ENCODE measurements at places on chromosomes 5 and 9.

- no peak for DNase-seq
Observed at GRCh38 chr9:107263289-107263688, 19.8 kb upstream of the RAD23B start.

DNA sequence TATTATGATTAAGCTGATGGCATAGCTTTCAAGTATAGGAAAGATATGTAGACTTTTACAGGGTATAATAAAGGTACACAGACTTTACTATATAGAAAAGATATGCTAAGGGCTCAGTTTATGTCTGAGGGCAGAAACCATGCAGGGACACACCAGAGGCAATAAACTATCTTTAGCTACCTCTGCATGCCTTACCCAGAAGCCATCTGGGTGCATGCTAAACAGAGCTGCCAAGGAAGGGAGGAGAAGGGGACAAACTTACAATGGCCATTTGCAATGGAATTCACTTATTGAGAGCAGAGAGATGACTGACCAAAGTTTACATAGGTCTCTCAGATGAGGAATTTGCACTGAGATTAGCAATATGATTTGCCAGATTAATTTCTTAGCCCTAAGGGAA lies 143.1 kb upstream of the NR4A3 start:
- no peak for DNase-seq

GRCh38 chr5:137815202-137815990 lies 52.3 kb upstream of the MYOT start:
- no peak for DNase-seq

DNA sequence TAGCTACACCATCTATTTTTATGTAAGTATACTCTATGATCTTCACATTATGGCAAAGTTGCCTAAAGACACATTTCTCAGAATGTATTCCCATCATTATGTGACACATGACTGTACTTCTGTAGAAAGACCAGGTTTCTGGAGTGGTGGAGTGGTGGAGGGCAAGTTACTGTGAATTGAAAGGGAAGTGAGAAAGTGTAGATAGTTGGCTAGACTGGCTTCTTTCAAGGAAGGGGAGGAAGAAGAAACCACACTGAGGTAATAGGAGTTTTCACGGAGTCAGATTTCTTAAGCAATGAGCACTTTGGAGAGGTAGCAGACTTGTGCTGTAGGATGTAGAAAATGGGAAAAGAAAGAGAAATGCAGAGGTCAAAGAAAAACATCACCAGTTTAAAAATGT lies 50.9 kb upstream of the EQTN start:
- no peak for DNase-seq

- DNase-seq = no peak
Observed at GRCh38 chr9:73026375-73026774, 73.5 kb upstream of the ALDH1A1 start.

DNA sequence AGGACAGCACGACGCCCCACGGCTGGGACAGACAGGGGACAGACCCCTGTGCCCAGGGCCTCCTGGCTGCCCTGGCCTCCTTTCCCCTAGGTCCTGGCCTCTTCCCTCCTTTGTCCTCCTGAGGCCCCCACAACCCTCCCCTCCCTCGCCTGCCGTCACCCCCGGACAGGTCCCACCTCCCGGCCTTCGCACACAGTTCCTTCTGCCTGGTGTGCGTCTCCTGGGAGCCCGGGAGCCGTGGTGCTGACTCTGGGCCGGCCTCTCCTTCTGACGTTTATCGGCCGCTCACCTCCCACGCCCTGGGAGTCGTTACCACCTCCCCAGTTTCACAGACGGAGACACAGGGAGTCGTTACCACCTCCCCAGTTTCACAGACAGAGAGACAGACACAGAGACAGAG lies 25.1 kb upstream of the NOTCH1 start:
- no peak for DNase-seq

DNA sequence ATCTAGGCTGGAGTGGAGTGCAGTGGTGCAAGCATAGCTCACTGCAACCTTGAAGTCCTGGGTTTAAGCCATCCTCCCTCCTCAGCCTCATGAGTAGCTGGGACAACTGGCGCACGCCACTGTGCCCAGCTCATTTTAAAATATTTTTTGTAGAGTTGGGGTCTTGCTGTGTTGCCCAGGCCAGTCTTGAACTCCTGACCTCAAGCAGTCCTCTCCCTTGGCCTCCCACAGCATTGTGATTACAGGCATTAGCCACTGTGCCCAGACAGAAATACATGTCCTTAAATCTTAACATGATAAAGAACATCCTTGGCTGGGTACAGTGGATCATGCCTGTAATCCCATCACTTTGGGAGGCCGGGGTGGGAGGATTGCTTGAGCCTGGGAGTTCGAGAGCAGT lies 6.7 kb downstream of the ZNF483 start:
- no peak for DNase-seq

GRCh38 chr9:136754059-136754572 lies 3.9 kb downstream of the LCN8 start:
- no peak for DNase-seq

- peak; percentile 26 for DNase-seq
Observed at GRCh38 chr9:78713614-78714405, 416.9 kb downstream of the PSAT1 start.

DNA sequence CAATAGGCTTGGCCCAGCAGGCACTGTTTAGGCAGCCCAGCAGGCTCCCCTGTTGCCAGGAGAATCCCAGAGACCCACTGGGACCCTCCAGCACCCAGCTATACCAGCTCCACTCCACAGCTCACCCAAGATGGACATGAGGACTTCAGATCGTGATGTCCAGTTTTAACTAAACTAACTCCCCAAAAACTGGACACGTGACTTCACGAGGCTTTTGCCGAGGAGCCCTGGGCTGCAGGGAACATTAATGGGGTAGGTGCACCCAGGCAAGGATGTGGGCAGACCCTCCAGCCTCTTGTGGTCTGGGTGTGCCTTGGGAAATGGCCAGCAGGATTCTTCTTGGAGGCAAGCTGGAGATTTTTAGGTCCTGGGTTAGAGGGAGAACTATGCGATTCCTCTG lies 8.9 kb upstream of the NKD2 start:
- DNase-seq = no peak

DNA sequence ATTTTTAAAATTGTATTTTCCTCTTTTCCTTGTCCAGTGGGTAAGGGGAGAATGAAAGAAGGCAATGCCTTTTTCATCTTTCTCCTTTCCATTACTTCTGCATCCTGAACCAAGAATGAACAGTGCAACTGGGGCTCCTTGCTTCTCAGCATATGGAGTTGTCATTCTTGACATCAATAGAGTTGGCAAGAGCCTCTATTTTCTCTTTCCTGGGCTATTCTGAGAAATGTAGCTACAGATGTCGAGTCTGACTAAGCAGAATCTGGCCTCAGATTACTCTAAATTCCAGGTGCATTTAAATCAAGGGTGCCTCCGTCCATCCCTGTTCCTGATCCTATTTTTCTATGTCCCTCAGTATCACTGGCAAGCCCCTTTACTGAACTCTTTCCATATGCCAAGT lies 244.8 kb downstream of the GLIS3 start:
- no peak for DNase-seq

DNA sequence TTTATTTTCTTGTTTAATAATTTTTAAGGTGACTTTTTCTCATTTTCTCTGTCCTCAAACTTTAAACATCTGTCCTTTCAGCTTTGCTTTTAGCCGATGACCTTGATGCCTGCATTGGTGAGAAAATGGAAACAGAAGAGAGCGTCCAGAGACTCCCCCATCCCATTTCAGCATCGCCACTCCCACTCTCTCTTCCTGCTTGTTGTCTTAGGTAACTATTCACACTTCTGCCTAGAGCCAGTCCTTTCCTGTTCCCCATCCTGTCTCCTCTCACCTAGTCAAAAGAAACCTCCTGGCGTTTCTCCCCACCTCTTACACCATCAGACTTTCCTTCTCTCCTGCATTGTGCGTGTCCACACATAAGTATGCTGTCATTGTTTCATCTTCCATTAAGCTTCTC lies 124.6 kb downstream of the MAST4 start:
- DNase-seq = no peak
